ENCODE measurements at places on chromosomes 2 and 18. TPM values are rescaled to one million over a fixed set of nuclear protein-coding genes. Genes with fewer than 3 reads are reported as not detected.

- no peaks in the 10 kb centered on the region for H3K27me3 ChIP-seq
- no peak overlapping the region for H3K4me3 ChIP-seq
- no peaks in the 10 kb centered on the region for H3K36me3 ChIP-seq
- no peak for DNase-seq
- H3K4me1 ChIP-seq = no peaks in the 10 kb centered on the region
- H3K27ac ChIP-seq = no peak overlapping the region
Observed at GRCh38 chr2:14804902-14805301, 172.4 kb downstream of the LRATD1 start.

DNA sequence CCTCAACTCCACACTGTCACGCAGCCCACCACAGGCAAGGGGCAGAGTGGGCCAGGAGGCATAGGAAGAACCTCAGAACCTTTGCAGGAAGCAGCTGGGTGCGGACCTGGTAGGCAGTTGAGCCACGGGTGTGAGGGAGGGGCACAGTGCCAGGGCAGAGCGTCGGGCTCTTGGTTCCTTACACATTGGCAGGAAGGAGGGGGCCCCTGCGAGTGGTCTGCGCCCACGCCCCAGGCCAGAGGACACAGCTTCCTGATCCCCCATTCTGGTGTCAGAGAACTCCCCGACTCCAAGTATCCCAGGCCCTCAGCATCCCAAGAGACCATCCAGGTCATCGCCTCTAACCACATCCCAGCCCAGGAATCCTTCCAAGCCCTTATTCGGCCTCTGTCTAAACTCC lies 61.5 kb downstream of the TNS1 start:
- H3K4me3 ChIP-seq = peak overlapping the region; percentile 91
- H3K4me1 ChIP-seq = peaks cover 77% of the 10 kb centered on the region
- peak overlapping the region; percentile 58 for H3K27ac ChIP-seq
- H3K36me3 ChIP-seq = peaks cover 10% of the 10 kb centered on the region

GRCh38 chr2:15918761-15919356 lies 21.5 kb upstream of the MYCN start:
- peaks cover 2% of the 10 kb centered on the region for H3K27me3 ChIP-seq
- no peak for DNase-seq
- no peaks in the 10 kb centered on the region for H3K4me1 ChIP-seq

GRCh38 chr2:239599299-239599698 lies 198.5 kb upstream of the HDAC4 start:
- no peak overlapping the region for H3K27ac ChIP-seq
- no peak for DNase-seq
- peaks cover 4% of the 10 kb centered on the region for H3K27me3 ChIP-seq
- no peaks in the 10 kb centered on the region for H3K36me3 ChIP-seq

The FNDC4 gene
- 3.4 TPM for total RNA-seq

GRCh38 chr18:56233595-56233994 lies 404.8 kb downstream of the TXNL1 start:
- peaks cover 29% of the 10 kb centered on the region for H3K4me1 ChIP-seq
- DNase-seq = peak; percentile 85
- no peak overlapping the region for H3K4me3 ChIP-seq
- no peaks in the 10 kb centered on the region for H3K27me3 ChIP-seq
- peak overlapping the region; percentile 73 for H3K27ac ChIP-seq

The PSMA8 gene
- total RNA-seq = not detected

GRCh38 chr2:129879614-129880180 lies 99.8 kb upstream of the RAB6C start:
- H3K4me1 ChIP-seq = no peaks in the 10 kb centered on the region
- H3K27ac ChIP-seq = no peak overlapping the region
- no peaks in the 10 kb centered on the region for H3K36me3 ChIP-seq
- DNase-seq = no peak
- peaks cover 7% of the 10 kb centered on the region for H3K27me3 ChIP-seq

The DSC3 gene
- total RNA-seq = not detected

GRCh38 chr2:159609811-159610549 lies 6.4 kb downstream of the BAZ2B start:
- no peak overlapping the region for H3K27ac ChIP-seq
- no peaks in the 10 kb centered on the region for H3K27me3 ChIP-seq
- peaks cover 35% of the 10 kb centered on the region for H3K4me1 ChIP-seq
- DNase-seq = no peak

DNA sequence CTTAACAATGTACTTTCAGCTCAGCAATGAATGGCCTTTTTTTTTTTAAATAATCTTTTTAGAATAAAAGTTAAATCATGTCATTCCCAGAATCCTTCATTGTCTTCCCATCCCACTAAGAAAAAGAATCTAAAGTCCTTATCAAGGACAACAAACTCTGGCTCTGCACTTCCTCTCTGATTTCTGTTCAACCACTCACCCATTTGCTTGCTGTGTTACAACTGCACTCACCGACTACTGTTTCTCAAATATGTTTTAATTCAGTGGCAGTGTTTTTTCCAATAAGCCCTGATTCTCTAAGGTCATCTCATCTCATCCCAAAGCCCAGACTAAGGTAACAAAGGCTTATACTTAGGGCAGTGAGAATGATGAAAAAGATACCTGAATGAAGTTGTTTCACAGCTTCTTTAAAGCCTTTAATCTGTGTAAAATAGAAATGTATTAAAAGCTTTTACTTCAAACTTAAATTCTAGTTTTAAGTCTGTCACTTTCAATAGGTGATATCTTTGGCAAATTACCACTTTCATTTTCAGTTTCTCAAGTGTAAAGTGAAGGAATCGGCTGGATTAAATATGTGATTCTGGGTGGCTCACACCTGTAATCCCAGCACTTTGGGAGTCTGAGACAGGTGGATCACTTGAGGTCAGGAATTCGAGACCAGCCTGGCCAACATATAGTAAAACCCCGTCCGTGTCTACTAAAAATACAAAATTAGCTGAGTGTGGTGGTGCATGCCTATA lies 87.6 kb downstream of the RBBP8 start:
- no peaks in the 10 kb centered on the region for H3K27me3 ChIP-seq
- no peaks in the 10 kb centered on the region for H3K36me3 ChIP-seq
- H3K4me1 ChIP-seq = no peaks in the 10 kb centered on the region

DNA sequence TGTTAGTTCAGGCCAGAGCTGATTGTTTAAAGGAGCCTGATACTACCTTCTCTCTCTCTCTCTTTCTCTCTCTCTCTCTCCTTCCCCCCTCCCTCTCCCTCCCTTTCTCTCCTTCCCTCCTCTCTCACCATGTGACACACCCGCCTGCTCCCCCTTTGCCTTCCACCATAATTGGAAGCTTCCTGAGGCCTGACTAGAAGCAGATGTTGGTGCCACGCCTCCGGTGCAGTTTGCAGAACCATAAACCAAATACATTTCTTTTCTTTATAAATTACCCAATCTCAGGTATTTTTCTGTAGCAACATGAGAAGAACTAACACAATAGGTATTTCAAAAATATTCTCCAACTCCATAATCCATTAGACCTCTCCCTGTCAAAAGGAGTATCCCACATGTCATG lies 62.4 kb downstream of the ANKRD62 start:
- peaks cover 11% of the 10 kb centered on the region for H3K27me3 ChIP-seq
- H3K4me1 ChIP-seq = no peaks in the 10 kb centered on the region
- no peaks in the 10 kb centered on the region for H3K36me3 ChIP-seq
- H3K4me3 ChIP-seq = no peak overlapping the region
- H3K27ac ChIP-seq = no peak overlapping the region
- no peak for DNase-seq

DNA sequence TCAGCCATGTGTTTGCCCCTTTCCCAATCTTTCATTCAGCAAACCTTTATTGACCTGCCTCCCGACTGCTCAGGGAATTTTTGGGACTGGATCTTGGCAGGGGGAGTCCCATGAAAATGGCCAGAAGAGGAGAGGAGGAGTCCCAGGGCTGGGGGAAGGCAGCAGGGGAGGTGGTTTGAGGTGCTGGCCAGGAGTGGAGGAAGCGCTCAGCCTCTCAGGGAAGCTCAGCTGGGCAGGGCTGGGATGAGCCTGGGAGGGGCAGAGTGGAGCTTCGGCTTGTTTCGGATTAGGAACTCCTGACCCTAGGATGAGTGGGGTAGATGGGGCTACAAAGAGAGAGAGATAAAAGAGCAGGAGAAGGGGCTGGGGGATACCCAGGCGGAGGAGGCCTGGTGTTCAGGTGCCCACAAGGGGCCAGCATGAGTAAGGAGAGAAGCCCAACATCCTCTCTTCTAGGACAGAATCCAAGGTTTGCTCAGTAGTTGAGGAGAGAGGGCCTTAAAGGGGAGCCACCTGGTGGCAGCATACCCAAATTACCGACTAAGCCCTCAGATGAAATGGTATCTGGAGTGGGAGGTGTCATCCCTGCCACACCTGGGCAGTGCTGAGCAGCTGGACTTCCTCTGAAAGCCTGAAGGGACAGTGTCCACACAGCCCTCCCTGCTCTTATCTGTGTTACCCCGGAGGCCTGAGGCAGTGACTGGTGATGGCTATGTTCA lies 91.1 kb downstream of the INHBB start:
- H3K36me3 ChIP-seq = no peaks in the 10 kb centered on the region
- DNase-seq = no peak
- no peak overlapping the region for H3K4me3 ChIP-seq
- no peak overlapping the region for H3K27ac ChIP-seq
- H3K4me1 ChIP-seq = peaks cover 9% of the 10 kb centered on the region

The ARPC2 gene
- total RNA-seq = 509 TPM

The ALPP gene
- not detected for total RNA-seq

GRCh38 chr2:177058747-177059146 lies 153.8 kb upstream of the HNRNPA3 start:
- H3K36me3 ChIP-seq = no peaks in the 10 kb centered on the region
- H3K27me3 ChIP-seq = peaks cover 5% of the 10 kb centered on the region
- no peak overlapping the region for H3K27ac ChIP-seq
- DNase-seq = no peak
- no peak overlapping the region for H3K4me3 ChIP-seq

- 0 out of 2 replicates have a peak overlapping the region, but pooled peaks have one; percentile 17 for H3K27ac ChIP-seq
- H3K36me3 ChIP-seq = peaks cover 61% of the 10 kb centered on the region
- no peaks in the 10 kb centered on the region for H3K4me1 ChIP-seq
Observed at GRCh38 chr2:216171011-216171410, 61.9 kb downstream of the XRCC5 start.

GRCh38 chr2:184677171-184677570 lies 78.8 kb downstream of the ZNF804A start:
- no peak overlapping the region for H3K4me3 ChIP-seq
- no peak for DNase-seq
- no peaks in the 10 kb centered on the region for H3K27me3 ChIP-seq
- H3K36me3 ChIP-seq = no peaks in the 10 kb centered on the region
- no peak overlapping the region for H3K27ac ChIP-seq
- no peaks in the 10 kb centered on the region for H3K4me1 ChIP-seq

DNA sequence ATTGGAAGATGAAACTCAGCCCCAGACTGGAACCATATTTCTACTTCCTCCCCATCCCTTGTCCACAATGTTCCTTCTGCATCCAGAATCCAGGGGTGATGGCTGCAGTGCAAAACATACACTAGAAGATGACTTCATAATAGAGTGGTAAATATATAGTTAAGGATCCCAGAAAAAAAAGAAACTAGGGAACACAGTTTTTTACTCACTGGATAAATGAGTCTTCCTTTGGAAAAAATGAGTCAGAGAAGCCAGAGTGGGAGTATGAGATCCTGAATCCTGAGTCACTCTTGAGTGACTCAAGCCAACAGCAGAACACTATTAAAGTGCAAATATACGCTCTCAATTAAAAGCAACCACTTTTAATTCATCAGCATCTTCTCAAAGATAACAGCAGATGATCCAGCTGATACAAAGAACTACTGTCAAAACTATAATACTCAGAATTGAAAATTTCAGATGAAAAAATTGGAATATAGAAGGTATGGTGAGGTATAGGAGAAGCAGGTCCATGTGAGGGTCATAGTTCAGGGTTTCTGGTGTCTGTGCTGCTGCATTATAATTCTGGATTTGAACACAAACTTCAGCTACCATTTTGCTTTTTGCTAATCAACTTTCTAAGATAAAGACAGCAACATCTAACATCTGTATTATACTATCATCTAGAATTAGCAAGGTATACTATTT lies 987.2 kb upstream of the CDH2 start:
- H3K4me3 ChIP-seq = peak overlapping the region; percentile 68
- peak; percentile 96 for DNase-seq
- H3K27ac ChIP-seq = peak overlapping the region; percentile 96
- H3K36me3 ChIP-seq = peaks cover 32% of the 10 kb centered on the region

DNA sequence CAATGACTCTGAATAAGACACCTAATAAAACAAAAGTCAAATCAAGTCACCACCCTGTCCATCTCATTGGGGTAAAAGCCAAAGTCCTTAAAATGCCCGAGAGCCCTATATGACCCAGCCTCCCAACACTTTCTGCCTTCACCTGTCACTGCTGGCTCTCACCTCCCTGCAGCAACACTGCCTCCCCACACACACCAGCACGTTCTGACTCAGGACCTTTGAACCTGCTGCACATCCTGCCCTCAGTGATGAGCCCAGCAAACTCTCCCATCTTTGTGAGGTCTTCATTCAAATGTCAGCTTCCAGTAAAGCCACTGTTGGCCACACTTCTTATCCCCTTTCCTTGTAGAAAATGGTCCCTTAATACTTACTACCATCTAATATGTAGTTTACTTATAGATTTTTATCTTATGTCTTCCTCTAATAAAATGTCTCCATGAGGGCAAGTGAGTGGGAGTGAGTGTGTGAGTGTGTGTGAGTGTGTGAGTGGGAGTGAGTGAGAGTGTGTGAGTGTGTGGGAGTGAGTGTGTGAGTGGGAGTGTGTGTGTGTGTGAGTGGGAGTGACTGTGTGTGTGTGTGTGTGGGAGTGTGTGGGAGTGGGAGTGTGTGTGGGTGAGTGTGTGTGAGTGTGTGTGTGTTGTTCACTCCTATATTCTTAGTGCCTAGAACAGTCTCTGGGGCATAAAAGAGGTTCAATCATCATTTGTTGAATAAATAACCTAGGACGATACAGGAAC lies 504.7 kb downstream of the EIPR1 start:
- H3K27ac ChIP-seq = no peak overlapping the region
- DNase-seq = no peak
- H3K27me3 ChIP-seq = no peaks in the 10 kb centered on the region
- H3K36me3 ChIP-seq = peaks cover 6% of the 10 kb centered on the region

DNA sequence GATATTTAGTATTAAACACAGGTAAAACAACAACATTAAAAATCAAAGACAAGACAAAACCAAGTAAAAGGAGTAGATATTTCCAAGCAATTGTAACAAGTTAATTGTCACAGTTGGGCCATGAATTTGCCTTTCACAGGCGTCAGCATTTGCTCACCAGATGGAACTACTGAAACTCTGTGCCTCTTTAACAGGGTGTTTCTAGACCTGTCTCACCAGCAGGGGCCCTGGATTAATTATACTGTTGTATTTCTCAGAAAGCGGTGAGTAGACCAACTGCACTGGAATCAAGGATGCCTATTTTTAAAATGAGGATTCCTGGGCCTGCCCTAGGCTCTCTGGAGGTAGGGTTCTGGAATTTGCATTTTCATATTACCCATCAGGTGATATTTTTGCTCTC lies 92.6 kb downstream of the UPP2 start:
- DNase-seq = no peak
- H3K36me3 ChIP-seq = no peaks in the 10 kb centered on the region
- H3K4me1 ChIP-seq = peaks cover 10% of the 10 kb centered on the region
- peaks cover 6% of the 10 kb centered on the region for H3K27me3 ChIP-seq
- H3K27ac ChIP-seq = no peak overlapping the region
